ENCODE measurements at places on chromosomes 3 and 15.

GRCh38 chr3:136708333-136708985 lies 43.7 kb downstream of the STAG1 start:
- no peak for DNase-seq

DNA sequence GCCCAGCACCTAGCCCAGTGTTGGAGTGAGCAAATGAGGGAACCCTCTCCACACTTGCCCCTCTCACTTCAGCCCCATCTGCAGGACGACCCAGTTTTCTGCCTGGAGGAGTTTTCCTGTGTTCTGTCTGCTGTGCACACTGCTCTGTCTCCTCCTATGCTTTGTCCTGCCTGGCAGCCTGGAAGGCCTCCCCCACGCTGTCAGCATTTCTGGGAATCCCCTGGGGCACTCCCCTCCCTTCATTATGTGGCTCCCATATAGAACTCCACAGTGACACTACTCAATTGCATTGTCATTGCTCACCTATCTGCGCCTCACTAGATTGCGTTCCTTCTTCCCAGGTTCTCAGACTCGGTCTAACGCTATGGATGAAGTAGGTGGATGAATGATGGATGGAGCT lies 13.9 kb downstream of the CLSTN2 start:
- DNase-seq = no peak

DNA sequence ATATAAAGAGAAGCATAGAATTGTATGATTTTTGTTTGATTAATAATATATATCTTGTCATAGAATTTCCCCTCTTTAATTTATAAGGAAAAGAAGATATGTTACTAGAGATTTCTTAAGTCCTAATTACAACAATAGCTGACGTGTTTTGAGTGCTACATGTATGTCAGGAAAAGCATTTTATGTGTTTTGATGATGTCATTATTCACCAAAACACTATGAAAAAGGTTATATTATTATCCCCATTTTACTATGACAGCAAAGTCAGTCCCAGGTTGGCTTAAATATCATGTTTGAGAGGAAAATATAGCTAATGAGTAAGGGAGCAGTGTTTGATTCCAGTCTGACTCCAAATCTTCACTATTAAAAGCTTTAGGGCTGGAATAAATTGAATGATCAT lies 428.4 kb upstream of the GOLIM4 start:
- DNase-seq = no peak

DNA sequence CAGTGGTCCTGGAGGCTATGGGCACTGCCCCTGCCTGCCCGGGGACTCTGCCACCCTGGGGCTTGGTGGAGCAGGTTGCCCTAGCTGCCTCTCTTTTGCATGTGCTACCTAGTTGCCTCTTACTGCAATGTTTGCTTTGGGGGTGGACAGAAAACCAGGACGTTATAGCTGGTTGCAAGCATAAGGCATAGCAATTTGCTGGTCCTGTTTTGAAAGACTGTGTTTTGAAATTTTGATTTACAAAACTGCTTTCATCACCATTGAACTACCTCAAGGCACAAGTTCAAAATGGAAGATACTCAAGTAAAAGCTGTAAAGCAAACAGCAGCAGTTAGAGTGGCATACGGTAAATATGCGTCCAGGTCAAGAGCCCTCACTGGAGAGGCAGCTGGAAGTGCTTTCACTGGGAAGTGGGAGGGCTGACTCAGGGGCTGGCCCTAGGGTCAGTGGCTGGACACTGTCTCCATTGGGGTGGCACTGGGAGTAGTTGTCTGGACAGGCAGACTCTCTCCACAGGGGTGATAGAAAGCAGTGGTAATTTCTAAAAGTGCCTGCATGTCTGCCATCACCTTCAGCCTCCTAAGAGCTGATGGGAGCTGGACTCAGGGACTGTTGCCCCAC lies 138.1 kb downstream of the CHDH start:
- DNase-seq = no peak

DNA sequence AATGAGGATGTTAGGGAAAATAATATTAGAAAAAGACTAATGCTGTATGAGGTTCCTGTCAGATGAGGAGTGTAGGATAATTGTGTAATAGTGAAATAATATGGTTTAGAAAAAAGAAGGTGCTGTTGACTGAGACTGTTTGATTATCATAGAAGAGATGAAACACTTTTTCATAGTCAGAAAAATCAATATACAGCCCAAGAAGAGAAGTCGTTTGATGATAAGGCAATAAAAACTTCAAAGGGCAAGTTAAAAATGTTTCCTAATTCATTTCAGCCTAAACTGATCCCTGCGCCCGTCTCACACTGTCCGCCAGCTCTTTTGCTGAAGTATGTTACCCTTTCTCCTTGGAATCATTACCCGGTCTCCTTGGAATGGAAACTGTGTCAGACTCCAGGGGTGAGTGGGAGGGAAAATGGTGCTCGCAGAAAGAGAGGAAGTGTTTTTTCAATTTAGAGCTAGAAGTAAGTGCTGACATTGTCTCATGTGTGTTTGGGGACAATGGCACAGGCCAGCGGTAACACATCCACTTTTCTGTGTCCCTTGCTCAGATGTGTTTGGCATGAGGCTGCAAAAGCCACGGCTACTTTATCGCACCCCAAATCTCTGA lies 23.6 kb downstream of the DUT start:
- no peak for DNase-seq

- no peak for DNase-seq
Measured at GRCh38 chr3:129975705-129976048, 1.2 kb downstream of the TRH start.

DNA sequence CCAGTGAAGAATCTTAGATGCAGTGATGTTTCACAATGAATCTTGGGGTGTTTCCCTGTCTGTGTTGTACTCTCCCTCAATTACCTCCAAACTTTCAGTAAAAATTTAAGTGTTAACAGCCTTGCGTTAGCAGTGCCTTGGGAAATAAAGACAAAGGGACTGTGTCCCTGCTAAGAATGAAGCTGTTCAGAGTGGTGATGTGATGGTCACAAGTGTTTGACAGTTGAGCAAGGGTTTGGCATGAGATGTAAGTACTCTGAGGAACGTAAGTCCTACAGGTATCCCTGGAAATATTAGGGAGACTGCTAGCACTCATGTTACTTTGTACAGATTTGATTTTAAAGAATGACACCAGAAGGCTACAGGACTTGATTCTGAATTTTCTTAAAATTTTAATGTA lies 304.3 kb upstream of the DPH6 start:
- DNase-seq = no peak

GRCh38 chr3:46218196-46218709 lies 10.1 kb upstream of the CCR1 start:
- no peak for DNase-seq

DNA sequence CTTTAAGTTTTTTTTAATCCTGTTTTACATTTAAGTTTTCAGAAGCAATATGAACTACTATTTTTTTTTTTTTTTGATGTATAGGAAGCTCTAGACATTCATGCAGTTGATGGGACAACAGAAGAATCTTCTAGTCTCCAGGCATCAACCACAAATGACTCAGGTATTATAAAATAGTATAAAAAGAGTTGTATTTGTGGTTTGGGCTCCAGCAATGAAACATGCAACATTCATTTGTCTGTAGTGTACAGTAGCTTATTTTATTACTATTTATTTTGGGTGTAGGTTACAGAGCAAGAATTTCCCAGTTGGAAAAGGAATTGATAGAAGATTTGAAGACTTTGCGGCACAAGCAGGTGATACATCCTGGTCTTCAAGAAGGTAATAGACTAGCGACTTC lies 38.6 kb downstream of the MGA start:
- no peak for DNase-seq

DNA sequence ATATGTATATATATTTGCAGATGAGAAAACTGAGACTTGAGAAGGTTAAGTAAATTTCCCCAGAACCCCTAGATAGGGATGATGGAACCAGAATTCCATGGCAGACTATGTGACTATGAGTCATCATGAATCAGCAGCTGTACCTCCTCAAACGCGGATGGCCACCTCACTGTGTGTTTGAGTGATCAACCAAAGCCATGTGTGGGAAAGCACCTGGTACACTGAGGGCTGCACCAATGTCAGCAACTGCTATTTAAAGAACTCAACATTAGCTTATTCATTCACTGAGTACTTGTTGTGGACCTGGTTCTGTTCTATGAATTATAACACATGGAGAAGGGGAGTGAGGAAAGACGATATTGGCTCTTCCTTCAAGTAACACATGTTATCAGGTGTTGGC lies 377.0 kb downstream of the GAP43 start:
- peak; percentile 77 for DNase-seq

- DNase-seq = no peak
Measured at GRCh38 chr15:83913034-83913632, 259.2 kb downstream of the ADAMTSL3 start.

DNA sequence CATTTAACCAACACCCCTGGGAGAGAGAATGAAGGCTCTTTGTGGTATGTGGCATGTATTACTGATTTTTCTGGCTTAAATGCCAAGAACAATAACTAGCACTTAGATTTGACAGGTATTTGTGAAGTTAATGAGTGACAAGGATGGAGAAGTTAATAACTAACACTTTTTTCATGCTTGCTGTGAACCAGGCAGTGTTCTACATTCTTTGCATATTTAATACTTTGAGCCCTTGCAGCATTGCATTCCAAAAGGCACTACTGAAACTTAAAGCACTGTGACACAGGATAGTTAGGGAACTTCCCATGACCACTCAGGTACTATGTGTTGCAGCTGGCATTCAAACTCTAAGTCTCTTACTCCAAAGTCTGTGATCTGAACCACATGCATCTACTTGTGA lies 650.6 kb downstream of the ZPLD1 start:
- DNase-seq = no peak

DNA sequence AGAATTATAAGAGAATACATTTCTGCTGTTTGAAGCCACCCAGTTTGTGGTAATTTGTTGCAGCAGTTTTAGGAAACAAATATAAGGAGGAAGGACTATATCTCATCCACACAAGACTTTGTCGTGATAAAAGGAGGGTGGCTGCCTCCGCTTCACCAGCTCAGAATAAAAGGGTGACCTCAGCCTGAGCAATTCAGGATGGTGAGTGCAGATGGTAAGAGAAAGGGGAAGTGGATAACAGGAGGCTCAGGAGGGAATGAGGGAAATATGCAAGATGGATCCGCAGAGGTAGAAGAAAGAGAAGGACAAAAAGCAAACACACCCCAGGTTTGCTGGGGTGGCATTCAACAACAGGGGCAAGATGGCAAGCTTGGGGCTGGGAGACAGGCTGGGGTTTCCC lies 108.1 kb upstream of the TNFAIP8L3 start:
- DNase-seq = no peak

- no peak for DNase-seq
Measured at GRCh38 chr3:113193719-113194118, 17.6 kb upstream of the BOC start.

DNA sequence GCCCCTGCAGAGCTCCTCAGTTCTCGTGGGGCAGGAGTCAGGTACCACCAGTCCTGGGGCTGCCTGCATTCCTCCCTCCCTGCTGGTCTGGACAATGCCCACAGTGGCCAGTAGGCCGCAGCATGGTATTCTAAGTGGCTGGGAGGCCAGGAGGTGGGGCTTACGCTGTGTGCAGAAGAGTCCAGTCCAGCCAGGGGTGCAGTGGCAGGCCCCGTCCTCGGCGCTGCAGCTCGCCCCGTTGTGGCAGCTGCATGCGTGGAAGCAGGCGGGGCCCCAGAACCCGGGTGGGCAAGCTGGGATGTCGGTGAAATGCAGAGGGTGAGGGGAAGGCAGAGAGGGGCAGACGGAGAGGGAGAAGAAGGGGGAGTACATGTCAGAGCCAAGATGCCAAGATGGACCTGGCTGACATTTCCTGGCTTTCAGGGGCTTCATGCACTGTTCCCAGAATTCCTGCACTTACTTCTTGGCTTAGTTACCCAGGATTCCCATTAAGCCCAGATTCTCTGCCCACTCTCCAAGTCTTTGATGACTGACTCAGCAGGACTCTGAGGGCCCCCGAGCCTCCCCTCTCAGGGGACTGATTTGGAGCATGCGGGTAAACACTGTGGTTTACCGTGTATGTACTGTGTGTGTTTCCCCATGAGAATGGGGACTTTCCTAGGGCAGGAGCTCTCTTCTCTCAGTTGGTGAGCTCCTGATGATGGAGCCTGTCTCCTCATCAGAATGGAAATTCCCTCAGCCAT lies 47.5 kb downstream of the RAB11A start:
- no peak for DNase-seq

DNA sequence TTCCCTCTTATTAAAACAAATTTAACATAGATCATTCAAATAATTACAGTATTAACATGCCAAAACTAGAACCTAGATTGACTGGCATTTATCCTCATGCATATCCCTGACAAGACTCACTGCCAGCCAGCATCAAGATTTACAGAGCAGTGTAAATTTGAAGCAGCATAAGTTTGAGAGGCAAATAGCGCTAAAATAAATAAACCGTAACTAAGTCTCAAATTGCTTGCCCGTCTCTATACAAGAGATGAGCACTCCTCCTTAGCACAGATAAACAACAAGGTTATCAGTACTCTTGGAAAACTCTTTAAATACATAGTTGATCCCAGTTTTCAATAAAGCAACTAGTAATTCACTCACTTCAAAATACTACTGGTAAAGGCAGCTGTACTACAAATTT lies 29.6 kb downstream of the MSL2 start:
- DNase-seq = no peak

DNA sequence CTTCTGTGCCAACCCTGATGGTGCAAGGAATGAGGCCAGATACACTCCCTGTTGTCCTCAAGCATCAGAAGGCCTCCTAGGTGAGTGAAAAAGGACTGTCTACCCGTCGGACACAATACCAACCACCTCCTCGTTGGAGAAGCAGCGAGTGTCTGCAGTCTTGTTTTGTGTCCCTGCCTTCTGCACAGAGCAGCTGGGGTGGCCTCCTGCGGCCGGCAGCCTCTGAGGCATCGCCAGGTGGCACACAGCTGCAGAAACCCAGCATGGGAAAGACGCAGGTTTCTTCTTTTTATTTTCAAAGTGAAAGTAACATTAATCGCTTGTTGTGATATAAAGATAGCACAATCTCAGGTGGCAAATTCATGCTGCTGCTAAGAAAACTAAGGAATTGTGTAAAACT lies 509.9 kb downstream of the OCA2 start:
- DNase-seq = no peak

GRCh38 chr3:184601576-184602371 lies 40.2 kb downstream of the EPHB3 start:
- DNase-seq = no peak

- no peak for DNase-seq
Measured at GRCh38 chr3:42010530-42010929, 48.6 kb upstream of the ULK4 start.

GRCh38 chr3:53153264-53153823 lies 7.7 kb upstream of the PRKCD start:
- DNase-seq = no peak

- no peak for DNase-seq
Measured at GRCh38 chr3:98561727-98562521, 30.1 kb downstream of the GPR15 start.

- no peak for DNase-seq
Measured at GRCh38 chr3:14609506-14609905, 42.1 kb upstream of the CCDC174 start.

GRCh38 chr3:174218016-174218415 lies 641.1 kb upstream of the NAALADL2 start:
- no peak for DNase-seq

GRCh38 chr3:41290736-41291135 lies 91.4 kb downstream of the CTNNB1 start:
- no peak for DNase-seq
